ENCODE measurements at places on chromosomes 12 and 14. TPM values are rescaled to one million over a fixed set of nuclear protein-coding genes. Genes with fewer than 3 reads are reported as not detected.

DNA sequence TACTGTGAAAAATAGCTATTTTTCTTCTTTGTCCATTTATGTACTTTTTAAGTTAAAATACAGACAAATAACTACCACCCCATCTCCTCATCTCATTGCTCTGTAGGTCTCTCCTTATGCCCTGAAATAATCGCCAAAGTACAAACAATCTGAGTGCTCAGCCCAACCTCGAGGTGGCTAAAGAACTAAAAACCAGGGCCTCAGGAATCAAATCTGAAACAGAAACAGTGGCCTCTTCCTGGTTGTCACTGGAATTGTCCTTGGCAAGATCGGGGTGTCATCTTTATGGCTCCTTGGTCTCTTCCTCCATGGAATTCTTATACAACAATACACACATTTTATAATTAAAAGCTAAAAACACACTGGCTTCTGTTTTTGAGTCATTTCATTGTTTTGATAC, 182.4 kb downstream of the ASCL1 start:
- DNase-seq = no peak

DNA sequence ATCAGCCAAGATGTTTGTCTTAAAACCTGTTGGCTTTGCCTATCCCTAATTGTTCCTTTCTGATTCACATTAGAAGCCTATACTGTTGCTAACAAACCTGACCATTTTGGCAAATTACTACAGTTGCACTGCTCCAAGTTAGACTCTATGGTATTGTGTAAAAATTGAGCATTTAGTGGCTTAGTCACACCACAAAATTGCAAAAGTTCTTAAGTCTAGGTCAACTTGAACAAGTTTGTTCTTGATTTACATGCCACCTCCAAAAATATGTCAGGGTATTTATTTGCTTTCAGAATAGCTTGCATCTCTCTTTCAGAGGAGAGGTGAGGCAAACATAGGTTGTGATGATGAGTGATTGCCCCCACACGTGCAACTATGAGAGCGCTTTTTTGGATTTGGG, 27.0 kb upstream of the PTHLH start:
- no peak for DNase-seq

- DNase-seq = peak; percentile 26
Measured at GRCh38 chr12:55675666-55676065, 32.0 kb downstream of the ITGA7 start.

DNA sequence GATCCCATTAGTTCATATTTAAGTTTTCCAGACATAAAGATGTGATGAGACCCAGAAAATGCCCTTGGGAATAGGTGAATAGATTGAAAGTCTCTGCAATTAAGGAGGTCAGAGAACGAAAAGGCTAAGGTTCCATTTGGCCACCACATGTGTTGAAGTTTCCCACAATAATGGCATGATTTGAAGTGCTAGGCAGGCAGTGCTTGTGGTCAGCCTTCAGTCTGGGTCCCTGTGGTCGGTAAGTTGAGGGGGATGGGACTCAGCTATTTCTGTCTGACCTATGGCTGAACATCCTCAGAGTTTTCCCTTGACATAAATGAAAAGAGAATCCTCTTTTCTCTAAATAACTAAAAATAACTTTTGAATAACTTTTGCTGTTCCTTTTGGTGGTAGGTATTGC, 92.4 kb downstream of the PELI2 start:
- no peak for DNase-seq

GRCh38 chr14:34195964-34196363, 245.1 kb upstream of the EGLN3 start:
- DNase-seq = no peak

GRCh38 chr14:96055753-96056508, 16.8 kb downstream of the C14orf132 start:
- DNase-seq = no peak

DNA sequence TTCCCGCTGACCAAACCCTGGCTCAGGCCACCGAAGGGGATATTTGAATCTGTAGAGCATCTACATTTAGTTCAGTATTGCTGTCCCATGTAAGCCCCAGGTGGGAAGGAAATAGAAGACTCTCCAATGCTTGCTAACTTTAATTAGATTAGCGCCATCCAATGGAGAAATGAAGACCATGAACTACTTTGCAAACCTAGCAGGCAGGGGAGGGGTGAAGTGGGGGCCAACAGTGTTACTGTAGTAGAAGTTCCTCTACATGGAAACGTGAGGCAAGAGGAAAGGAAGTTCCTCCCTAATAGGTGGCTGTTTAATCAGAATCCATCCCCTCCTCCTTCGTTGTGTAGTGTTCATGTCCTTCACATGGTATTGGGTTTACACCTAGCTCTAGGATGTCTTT, 9.3 kb upstream of the DENND5B start:
- peak; percentile 72 for DNase-seq

DNA sequence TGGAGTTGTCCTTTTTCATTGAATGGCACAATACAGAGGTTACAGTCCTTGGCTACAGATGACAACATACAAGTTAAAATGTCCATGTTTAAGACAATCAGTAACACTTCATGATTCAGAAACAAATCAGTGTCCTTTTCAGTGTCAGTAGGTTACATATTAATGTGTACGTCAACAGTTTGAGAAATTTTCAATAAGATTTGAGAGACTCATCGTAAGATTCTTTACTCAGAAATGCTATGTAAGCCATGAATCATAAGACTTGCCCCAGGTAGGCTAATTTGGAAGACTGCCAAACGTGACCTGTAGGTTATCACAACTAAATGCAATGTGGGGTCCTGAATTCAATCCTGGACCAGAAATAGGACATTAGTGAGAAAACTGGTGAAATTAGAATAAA, 3.5 kb downstream of the RDH12 start:
- no peak for DNase-seq

DNA sequence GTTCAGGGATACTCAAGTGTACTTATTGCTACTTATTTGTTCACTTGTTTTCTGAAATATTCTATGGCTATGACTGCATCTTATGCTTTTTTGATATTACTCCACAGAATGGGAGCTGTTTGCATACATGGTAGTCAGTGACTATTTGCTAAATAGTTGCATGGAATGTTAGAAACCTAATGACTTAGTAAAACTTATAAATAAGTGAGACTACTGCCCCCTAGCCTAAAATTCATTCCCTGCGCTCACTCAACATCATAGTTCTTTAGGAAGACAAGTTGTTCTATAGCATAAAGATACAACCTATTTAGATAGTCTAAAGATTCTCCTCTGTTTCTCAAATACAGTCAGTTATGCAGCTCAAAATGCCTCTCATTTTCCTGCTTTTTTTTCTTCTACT, 305.5 kb downstream of the CEP128 start:
- DNase-seq = no peak

DNA sequence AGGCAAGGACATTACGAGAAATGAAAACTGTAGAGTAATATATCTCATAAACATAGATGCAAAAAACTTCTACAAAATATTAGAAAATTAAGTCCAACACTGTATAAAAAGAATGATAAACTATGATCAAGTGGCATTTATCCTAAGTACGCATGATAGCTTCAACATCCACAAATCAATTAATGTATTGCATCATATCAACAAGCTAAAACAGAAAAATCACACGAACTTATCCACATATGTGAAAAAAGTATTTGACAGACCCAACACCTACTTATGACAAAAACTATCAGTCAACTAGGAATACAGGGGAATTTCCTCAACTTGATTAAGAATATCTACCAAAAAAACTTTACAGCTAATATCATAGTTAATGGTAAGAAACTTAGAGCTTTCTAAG, 129.9 kb upstream of the ALG10 start:
- DNase-seq = no peak

Gene LMNTD1
- 53.2 TPM for total RNA-seq

Gene SLC11A2
- total RNA-seq = 71.3 TPM

Gene CRACR2A
- 4.0 TPM for total RNA-seq

Gene MYF5
- not detected for total RNA-seq

Gene OR4M1
- total RNA-seq = not detected

Gene RALGAPA1
- 31.2 TPM for total RNA-seq

All from endodermal cell (in vitro differentiated cells).